ENCODE measurements at places on chromosomes 4 and X.

GRCh38 chr4:124903995-124904722 lies 191.6 kb upstream of the ANKRD50 start:
- no peak overlapping the region for H3K4me3 ChIP-seq
- H3K27ac ChIP-seq = no peak overlapping the region
- no peaks in the 10 kb centered on the region for H3K27me3 ChIP-seq
- H3K36me3 ChIP-seq = no peaks in the 10 kb centered on the region

DNA sequence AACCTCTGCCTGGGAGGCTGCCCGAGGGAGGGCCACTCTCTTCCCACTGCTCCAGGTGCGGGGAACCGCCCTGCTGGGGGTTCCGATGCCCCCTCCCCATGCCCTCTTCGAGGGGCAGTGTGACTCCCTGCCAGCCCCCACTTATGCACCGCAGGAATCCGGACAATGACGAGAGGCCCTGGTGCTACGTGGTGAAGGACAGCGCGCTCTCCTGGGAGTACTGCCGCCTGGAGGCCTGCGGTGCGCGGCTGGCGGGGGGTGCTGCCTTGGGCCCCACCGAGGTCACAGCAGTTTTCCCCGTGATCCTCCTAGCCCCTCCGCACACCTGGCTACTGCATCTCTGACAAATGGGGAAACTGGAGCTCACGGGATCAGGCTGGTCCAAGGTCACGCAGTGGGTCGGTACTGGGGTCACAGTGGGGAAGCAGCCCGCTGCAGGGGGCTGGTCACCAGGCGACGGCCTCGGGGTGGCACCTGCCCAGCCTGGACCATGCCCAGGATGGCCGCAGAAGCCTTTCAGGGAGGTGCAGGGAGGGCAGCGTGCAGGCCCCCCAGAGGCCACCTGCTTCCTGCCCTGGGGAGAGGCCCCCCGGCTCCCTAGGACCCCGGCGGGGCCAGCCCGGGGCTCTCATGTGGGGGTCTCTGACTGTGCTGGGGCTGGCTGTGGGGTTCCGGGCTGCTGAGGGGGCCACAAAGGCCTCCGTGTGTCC lies 3.5 kb downstream of the HGFAC start:
- no peak overlapping the region for H3K27ac ChIP-seq
- DNase-seq = no peak
- H3K36me3 ChIP-seq = no peaks in the 10 kb centered on the region
- no peaks in the 10 kb centered on the region for H3K4me1 ChIP-seq

- DNase-seq = no peak
- no peak overlapping the region for H3K4me3 ChIP-seq
- no peaks in the 10 kb centered on the region for H3K4me1 ChIP-seq
These were observed 272.3 kb upstream of the FGF16 start for GRCh38 chrX:77174680-77175519.

DNA sequence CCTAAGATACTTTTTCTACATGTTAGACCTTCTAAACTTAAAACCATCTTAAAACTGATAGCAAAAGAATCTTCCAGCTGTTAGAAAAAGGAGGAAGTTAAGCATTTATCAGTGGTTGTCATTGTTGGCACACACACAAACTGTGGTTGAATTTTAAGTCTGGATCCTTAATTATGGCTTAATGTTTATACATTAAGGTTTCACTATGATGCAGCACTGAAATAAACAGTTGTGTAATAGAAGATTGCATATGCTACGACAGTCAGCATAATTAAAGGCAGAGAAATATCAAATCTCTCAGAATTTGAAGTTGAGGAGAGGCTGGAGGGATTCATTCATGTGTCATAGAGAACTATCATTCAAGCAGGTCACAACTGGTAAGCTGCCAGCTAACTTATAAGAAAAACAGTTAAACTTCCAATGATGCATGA lies 32.3 kb downstream of the ADGRA3 start:
- H3K27ac ChIP-seq = no peak overlapping the region
- no peaks in the 10 kb centered on the region for H3K4me1 ChIP-seq
- H3K4me3 ChIP-seq = no peak overlapping the region
- no peaks in the 10 kb centered on the region for H3K36me3 ChIP-seq
- no peaks in the 10 kb centered on the region for H3K27me3 ChIP-seq
- no peak for DNase-seq

- H3K36me3 ChIP-seq = peaks cover 1% of the 10 kb centered on the region
- peaks cover 7% of the 10 kb centered on the region for H3K4me1 ChIP-seq
- no peak overlapping the region for H3K4me3 ChIP-seq
- no peak overlapping the region for H3K27ac ChIP-seq
These were observed 54.2 kb downstream of the SUPT20HL2 start for GRCh38 chrX:24259544-24260240.

GRCh38 chr4:155903453-155903852 lies at the start of gene TDO2:
TSS of gene TDO2 (plus strand) at chr4:155903696. CDS start at chr4:155903759, 63 bp downstream.
- peaks cover 4% of the 10 kb centered on the region for H3K4me1 ChIP-seq
- H3K4me3 ChIP-seq = no peak within 1 kb of the TSS
- no peaks in the 10 kb centered on the region for H3K36me3 ChIP-seq
- peaks cover 4% of the 10 kb centered on the region for H3K27me3 ChIP-seq
- DNase-seq = no peak
- H3K27ac ChIP-seq = no peak within 1 kb of the TSS

- no peak overlapping the region for H3K27ac ChIP-seq
- no peaks in the 10 kb centered on the region for H3K4me1 ChIP-seq
- DNase-seq = no peak
- H3K4me3 ChIP-seq = no peak overlapping the region
- H3K36me3 ChIP-seq = no peaks in the 10 kb centered on the region
These were observed 7.4 kb upstream of the KDR start for GRCh38 chr4:55132775-55133174.

GRCh38 chr4:53573696-53574095 lies 17.6 kb downstream of the LNX1 start:
- no peaks in the 10 kb centered on the region for H3K36me3 ChIP-seq
- H3K27me3 ChIP-seq = no peaks in the 10 kb centered on the region
- no peak overlapping the region for H3K27ac ChIP-seq
- DNase-seq = no peak
- no peaks in the 10 kb centered on the region for H3K4me1 ChIP-seq

GRCh38 chr4:112329672-112330375 lies 32.7 kb downstream of the ALPK1 start:
- H3K36me3 ChIP-seq = peaks cover 9% of the 10 kb centered on the region
- no peak for DNase-seq
- no peak overlapping the region for H3K4me3 ChIP-seq
- peaks cover 4% of the 10 kb centered on the region for H3K4me1 ChIP-seq
- H3K27me3 ChIP-seq = no peaks in the 10 kb centered on the region
- no peak overlapping the region for H3K27ac ChIP-seq

GRCh38 chrX:16646366-16647138 lies 3.4 kb upstream of the S100G start:
- DNase-seq = no peak
- H3K4me3 ChIP-seq = no peak overlapping the region
- no peaks in the 10 kb centered on the region for H3K4me1 ChIP-seq
- no peaks in the 10 kb centered on the region for H3K27me3 ChIP-seq
- H3K27ac ChIP-seq = no peak overlapping the region
- peaks cover 8% of the 10 kb centered on the region for H3K36me3 ChIP-seq

GRCh38 chr4:149065753-149066152 lies 623.5 kb upstream of the NR3C2 start:
- H3K4me1 ChIP-seq = no peaks in the 10 kb centered on the region
- peaks cover 2% of the 10 kb centered on the region for H3K27me3 ChIP-seq
- no peak for DNase-seq
- H3K27ac ChIP-seq = no peak overlapping the region

GRCh38 chrX:97616883-97617530 lies 733.3 kb downstream of the RPA4 start:
- no peak for DNase-seq
- no peak overlapping the region for H3K4me3 ChIP-seq
- H3K4me1 ChIP-seq = no peaks in the 10 kb centered on the region
- no peaks in the 10 kb centered on the region for H3K36me3 ChIP-seq
- H3K27me3 ChIP-seq = no peaks in the 10 kb centered on the region
- no peak overlapping the region for H3K27ac ChIP-seq

- H3K4me1 ChIP-seq = no peaks in the 10 kb centered on the region
- peaks cover 6% of the 10 kb centered on the region for H3K27me3 ChIP-seq
- DNase-seq = no peak
- no peaks in the 10 kb centered on the region for H3K36me3 ChIP-seq
These were observed 347.1 kb downstream of the IDS start for GRCh38 chrX:149157976-149158375.

DNA sequence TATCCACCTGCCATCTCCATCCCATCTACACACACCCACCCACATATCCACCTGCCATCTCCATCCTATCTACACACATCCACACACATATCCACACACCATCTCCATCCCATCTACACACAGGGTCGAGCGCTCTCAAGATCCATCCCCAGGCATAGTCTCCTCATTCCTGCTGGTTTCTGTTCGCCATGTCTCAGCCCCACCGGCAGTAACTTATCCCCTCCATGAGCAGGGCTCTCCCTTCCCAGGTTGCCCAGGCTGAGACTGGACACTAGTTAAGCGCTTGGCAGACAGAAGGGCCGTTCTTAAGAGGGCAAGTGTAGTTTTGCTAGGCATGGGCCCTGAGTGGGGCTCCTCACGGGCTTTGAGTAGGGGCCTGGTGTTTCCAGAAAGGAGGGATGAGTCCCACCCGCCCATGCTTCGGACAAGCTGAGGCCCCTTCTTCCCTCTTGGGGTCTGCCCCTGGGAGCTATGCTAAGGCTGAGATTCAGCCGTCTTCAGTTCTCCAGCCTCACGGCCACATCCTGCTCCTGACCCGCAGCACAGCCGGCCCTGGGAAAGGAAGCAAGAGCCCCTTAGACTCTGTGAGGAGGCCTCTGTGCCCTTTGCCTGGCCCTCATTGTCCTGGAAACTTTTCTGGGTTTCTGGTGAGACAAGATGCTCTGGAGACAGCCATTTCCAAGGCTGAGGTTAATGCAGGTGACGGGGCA lies 20.4 kb downstream of the TMEM271 start:
- H3K27me3 ChIP-seq = peaks cover 6% of the 10 kb centered on the region
- H3K4me1 ChIP-seq = no peaks in the 10 kb centered on the region
- DNase-seq = no peak
- H3K27ac ChIP-seq = no peak overlapping the region
- H3K36me3 ChIP-seq = peaks cover 3% of the 10 kb centered on the region
- H3K4me3 ChIP-seq = no peak overlapping the region

DNA sequence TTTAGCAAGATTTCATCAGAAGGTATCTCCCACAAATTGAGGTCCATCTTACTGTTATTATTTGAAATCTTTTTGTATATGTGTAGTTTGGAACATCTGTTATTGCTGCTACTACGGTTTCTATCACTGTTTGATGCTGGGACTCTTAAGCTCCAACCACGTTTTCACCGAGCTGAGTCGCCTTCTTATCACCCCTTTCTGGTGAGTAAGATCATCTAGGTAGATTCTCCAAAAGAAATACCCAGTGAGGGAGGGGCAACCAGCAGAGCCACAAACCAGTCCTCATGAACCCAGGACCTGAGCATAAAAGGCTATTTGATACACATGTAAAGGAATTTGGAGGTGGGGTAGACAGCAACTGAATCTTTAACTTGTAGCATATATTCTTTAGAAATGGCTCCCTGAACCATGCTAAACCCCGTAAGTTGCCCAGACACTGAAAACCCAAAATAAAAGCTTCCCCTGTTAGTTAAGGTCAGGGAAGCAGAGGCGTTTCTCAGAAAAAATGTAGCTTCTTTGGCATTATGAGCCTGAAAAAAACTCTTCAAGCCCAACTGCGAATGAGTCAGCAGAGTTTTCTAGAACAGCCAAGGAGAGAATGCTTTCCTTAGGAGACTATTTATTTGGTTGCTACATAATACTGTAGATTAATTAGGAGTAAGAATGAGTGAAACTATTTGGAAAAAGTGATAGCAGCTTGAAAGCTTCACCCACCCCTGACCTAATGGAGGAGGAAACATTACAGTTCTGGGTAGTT lies 53.8 kb upstream of the ATXN3L start:
- no peaks in the 10 kb centered on the region for H3K36me3 ChIP-seq
- no peak overlapping the region for H3K27ac ChIP-seq
- DNase-seq = no peak
- no peaks in the 10 kb centered on the region for H3K27me3 ChIP-seq
- H3K4me1 ChIP-seq = peaks cover 6% of the 10 kb centered on the region

- DNase-seq = no peak
- peak overlapping the region; percentile 95 for H3K4me3 ChIP-seq
- peaks cover 11% of the 10 kb centered on the region for H3K36me3 ChIP-seq
- H3K4me1 ChIP-seq = peaks cover 16% of the 10 kb centered on the region
These were observed 850 bp downstream of the IGBP1 start for GRCh38 chrX:70134116-70134477.

- no peaks in the 10 kb centered on the region for H3K27me3 ChIP-seq
These were observed 182.2 kb upstream of the GATB start for GRCh38 chr4:151942971-151943370.

GRCh38 chr4:23770011-23770410 lies 119.8 kb downstream of the PPARGC1A start:
- H3K27ac ChIP-seq = no peak overlapping the region
- H3K36me3 ChIP-seq = no peaks in the 10 kb centered on the region
- no peak overlapping the region for H3K4me3 ChIP-seq
- H3K4me1 ChIP-seq = no peaks in the 10 kb centered on the region

DNA sequence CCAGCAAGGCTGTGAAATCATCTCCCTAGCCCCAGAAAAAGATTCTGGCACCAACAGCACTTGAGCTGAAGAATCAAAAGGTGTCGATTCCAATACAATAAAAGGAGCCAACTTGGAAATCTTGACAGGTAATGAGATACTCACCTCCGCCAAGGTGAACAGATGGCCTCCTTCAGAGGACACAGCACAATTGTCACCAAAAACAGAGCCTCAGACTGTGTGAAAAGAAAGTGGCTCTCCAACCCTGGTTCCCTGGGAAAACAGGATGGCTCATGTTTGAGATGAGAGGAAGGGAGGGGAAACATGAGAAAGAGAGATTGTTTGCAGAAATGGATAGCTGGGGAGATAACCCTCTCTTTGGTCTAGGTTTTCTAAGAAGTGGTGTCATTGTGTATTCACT lies 168.9 kb downstream of the HS3ST1 start:
- no peak overlapping the region for H3K27ac ChIP-seq
- H3K4me1 ChIP-seq = peaks cover 2% of the 10 kb centered on the region
- DNase-seq = no peak
- no peaks in the 10 kb centered on the region for H3K27me3 ChIP-seq

GRCh38 chrX:29687687-29688086 lies 527.7 kb upstream of the MAGEB2 start:
- no peaks in the 10 kb centered on the region for H3K36me3 ChIP-seq
- no peaks in the 10 kb centered on the region for H3K4me1 ChIP-seq
- no peak overlapping the region for H3K27ac ChIP-seq
- no peaks in the 10 kb centered on the region for H3K27me3 ChIP-seq

DNA sequence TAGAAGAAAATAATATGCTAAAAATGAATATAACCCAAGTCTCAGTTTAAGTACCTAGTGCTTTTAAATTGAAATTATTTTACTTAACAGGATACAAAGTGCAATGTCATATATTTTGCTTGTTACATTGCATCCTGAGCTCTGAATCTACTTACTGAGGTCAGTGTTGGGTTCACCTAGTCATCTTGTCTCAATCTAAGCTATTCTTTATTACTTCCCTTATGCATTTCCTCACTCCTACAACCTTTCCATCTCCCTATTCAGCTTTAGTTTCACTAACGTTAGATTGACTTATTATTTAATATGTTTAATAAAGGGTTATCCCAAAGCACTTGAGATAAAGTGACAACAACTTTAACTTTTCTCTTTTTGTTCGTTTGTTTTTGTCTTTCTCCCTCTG lies 483.7 kb downstream of the FSTL5 start:
- no peaks in the 10 kb centered on the region for H3K27me3 ChIP-seq
- no peaks in the 10 kb centered on the region for H3K4me1 ChIP-seq
- H3K4me3 ChIP-seq = no peak overlapping the region
- H3K36me3 ChIP-seq = no peaks in the 10 kb centered on the region

GRCh38 chr4:36198861-36199260 lies 45.5 kb downstream of the ARAP2 start:
- no peaks in the 10 kb centered on the region for H3K27me3 ChIP-seq
- H3K4me1 ChIP-seq = peaks cover 3% of the 10 kb centered on the region
- H3K36me3 ChIP-seq = peaks cover 12% of the 10 kb centered on the region
